ENCODE measurements at places on chromosomes 2 and 18.

GRCh38 chr18:3577281-3577855 is 127.4 kb downstream of the TGIF1 start:
- ATAC-seq: no peak

DNA sequence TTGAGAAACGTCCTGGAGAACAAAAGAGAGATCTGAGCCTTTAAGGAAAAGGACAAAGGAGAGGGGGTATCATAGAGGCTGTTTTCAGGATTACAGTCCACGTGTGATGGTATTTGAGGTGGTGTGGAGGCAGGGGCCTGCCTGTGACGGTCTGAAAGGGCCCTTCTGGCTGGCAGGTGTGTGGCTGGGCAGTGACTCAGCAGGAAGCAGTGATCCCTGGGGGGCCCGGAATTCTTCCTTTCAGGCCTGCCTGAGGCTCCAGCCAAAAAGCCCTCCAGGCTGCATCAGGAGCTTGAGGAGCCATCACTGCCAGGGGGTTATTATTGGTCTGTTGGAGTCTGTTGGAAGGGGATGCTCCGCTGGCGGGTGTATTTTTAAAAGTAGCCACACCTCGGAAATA is 97.2 kb upstream of the TMEM18 start:
- no peak for ATAC-seq

DNA sequence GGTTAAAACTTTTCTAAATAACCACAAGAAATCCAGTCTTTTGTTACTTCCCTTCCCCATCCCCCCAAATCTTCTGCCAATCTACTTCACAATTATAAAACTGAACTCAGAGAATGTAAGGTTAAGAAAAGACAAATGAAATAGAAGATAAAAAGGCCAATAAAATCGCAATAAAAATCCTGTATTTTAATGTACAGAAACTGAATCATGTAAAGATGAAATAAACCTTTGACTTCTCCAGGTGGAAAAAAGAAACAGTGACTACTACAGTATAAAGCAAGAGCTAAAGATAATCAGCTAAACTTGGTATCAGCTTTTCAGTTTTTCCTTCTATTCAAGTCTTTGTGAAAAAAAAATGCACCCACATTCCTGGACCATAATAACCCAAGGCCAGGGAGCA is 1.7 kb downstream of the SYT4 start:
- ATAC-seq: no peak

DNA sequence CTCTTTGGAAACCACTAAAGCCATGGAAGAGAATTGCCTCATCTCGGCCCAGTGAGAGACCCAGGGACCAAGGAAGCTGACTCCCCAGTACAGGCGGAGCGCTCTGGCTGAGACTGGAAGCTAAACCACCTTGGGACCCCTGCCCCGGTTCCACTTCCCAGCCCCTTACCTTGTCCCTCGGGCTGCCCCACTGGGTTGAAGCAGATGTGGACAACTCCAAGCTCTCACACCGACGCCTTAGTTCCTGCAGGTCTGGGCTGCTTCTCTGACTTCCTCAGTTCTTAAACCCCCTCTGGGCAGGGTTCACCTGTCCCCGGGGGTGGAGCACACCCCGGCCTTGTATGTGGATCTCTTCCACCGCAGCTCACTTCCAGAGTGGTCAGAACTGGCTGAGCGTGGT is 266.2 kb downstream of the PHLPP1 start:
- no peak for ATAC-seq

- peak; percentile 57 for ATAC-seq
These were observed 576.4 kb upstream of the PIK3C3 start for GRCh38 chr18:41378598-41378997.

Data from esophagus mucosa (tissue), 1 donor.